C1 segment of cervical spinal cord (tissue), 14 donors: ENCODE measurements at places on chromosomes 3 and 15.

DNA sequence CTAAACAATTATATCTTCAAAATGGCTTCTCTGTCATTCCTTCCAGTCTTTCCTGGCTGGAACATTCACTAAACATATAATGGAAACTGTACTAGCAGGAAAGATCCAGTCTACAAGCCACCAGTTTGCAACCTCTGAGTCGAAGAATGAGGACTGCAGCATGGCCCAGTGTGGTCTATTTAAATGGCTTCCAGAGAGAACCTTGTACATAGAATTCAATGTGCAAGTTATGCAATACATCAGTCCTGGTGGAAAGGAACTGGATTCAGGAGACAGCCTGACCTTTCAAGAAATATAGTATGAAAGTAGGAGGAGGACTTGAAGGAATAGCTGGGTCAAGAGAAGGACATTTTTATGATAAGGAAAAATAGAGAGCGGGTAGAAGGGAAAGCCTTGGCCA is 49.9 kb downstream of the NEK10 start:
- DNase-seq: no peak

DNA sequence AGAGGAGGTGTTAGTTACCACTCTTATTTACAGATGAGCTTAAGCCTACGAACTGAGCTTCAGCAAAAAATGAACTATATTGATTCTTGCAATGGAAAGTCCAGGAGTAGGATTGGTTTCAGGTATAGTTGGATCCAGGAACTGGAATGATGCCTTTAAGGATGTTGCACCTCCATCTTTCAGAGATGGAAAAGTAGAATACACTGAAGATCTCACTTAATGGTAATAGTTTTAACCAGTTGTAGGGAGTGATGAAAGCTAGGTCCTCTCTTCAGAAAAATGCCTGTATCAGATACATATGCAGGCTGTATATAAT is 2.5 kb downstream of the SLC28A1 start:
- no peak for DNase-seq

DNA sequence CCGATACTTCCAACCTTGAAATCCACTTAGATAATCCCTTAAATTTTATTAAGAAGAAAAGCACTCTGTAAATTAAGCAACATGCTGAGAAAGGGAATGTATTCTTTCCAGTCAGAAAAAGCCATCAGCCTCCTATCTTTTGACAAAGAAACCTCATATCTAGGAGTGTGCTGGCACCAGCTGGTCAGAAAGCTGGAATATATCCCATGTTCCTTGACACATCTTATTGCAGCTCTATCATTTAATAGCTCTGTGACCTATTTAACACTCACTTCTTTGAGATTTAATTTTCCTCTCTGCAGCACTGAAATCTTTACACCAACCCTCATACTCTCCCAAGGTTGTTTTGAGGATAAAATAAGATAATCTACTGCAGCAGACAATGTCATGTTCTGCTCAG is 30.4 kb upstream of the CAPN7 start:
- DNase-seq: no peak

DNA sequence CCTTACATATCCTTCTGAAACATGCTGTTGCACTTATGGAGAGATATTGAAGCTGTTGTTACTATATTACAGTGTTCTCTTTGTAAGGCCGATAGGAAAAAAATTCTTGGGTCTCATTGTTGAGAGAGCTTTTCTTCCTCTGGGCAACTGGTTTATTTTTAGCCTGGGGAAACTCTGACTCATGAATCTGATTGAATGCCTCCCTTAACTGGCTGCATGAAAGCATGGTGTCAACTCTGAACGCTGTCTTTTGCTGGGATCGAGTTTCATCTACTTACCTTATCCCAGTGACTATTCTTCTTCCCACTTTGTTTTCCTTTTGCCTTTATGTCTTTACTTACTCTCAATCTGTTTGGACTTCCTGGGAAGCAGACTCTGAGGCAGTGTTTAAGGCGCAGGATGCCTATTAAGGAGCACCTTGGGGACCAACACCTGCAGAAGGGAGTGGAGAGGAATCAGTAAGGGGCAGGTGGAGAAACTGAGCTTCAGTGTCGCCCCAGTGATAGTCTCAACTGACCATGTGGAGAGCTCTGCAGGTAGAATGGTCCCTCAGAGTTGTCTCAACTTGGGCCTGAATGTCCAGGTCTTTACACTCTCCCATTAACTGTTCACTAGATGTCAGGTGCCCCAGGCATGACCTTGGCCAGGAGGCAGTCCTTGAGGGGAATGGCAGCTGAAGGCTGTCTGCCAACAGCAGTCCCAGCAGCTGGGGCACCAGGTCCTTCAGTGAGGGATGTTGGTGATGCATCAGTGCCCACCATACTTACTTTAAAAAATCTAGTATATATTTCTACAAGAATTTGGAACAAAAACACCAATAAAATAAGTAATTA is 88.9 kb upstream of the CCNL1 start:
- DNase-seq: peak; percentile 50

GRCh38 chr3:43484926-43485488 is 136.8 kb downstream of the ANO10 start:
- no peak for DNase-seq

- no peak for DNase-seq
Measured at GRCh38 chr3:147428754-147429153, 19.6 kb downstream of the ZIC1 start.

DNA sequence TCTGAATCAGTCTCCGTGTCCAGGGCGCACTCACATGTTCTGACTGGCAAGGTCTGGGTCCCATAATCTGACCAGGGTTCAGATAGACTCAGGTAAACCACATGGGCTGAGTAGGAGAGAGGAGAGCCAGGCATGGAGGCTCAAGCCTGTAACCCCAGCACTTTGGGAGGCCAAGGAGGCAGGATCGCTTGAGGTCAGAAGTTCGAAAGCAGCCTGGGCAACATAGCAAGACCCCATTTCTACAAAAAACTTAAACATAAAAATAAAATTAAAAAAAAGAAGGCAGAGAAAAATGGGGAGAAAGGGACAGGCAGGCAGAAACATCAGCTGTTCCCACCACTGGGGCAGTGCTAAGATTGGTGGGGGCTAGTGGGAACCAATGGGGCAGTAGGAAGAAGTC is 5.4 kb downstream of the TMEM43 start:
- no peak for DNase-seq

DNA sequence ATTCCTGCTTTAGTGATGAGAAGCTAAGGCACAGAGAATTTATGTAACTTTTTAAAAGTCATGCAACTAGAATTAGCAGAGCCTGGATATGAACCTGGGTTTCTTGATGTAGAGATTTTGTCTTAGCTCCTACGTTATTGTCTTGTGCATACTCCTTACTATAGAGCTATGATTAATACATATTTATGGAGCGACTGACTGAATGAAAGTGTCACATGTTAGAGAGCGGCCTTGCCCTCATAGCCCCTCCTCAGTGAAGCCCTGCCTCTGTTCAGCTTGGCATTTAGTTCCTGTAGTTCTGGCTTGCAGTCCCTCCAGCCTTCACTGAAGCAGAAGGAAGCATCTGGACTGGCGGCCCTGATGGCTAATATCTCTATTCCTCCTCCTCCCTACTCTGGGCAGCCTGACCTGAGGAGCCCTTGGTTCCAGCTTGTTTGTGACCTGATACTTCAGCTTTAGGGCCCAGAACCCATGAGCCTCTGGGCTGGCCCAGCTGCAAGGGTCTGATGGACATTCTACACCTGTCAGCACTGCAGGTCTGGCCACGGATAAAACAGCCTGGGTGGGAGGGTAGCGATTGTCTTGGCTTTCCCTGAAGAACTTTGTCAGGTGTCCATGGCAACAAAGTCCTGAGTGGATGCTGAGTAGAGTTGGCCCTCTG is 13.4 kb upstream of the AGBL1 start:
- no peak for DNase-seq

DNA sequence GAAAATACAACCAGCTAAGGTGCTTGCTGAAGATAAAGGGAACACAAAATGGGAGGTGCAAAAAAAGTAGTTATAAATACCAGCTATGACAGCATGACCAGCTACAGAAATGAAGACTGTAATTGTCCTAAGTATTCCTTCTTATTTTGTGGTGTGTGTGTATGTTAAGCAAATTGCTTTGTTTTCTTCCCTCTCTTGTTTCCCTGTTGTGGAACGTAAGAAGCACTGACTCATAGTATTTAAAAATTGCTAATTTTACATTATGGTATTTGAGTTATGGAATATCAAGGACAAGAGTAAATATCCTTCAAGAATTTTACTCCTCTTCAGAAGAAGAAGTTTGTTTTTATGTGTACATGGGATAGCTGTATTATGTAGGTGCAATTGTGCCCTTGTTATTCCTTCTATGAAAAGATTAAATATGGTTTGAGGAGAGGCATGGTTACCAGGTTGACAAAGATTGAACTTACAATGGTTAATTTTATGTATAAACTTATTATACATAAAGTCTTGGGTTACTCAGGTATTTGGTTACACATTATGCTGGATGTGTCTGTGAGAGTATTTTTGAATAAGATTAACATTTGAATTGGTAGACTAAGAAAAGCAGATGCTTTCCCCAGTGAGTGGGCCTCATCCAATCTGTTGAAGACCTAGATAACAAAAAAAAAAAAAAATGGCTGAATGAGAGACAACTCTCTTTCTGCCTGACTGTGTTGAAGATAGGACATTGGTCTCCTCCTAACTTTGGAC is 1132.1 kb upstream of the ALCAM start:
- no peak for DNase-seq

- no peak for DNase-seq
Measured at GRCh38 chr3:183895296-183895695, 10.6 kb upstream of the PARL start.

DNA sequence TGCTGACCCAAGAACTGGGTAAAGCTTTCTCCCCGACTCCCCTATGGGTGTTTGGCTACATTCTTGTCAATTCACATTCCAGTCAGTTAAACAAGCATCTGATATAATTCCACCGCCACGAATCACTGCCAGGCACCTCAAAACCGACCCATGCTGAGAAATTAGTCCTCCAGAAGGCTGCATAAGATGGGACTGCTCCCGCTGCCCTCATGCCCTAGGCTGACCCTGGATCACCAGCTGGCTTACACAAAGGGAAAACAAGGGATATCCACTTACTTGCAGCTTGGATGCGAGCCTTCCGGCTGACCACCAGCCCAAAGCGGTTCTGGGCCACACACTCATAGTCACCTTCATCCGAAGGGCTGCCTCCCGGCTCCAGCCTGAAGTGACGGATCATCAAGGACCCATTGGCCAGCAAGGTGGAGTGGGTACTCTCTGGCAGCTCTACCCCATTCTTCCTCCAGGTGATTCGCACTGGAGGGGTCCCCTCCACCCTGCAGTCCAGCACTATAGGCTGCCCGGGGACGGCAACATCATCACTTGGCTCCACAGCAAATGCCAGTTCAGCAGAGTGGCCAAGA is 2.9 kb downstream of the IGDCC3 start:
- no peak for DNase-seq

DNA sequence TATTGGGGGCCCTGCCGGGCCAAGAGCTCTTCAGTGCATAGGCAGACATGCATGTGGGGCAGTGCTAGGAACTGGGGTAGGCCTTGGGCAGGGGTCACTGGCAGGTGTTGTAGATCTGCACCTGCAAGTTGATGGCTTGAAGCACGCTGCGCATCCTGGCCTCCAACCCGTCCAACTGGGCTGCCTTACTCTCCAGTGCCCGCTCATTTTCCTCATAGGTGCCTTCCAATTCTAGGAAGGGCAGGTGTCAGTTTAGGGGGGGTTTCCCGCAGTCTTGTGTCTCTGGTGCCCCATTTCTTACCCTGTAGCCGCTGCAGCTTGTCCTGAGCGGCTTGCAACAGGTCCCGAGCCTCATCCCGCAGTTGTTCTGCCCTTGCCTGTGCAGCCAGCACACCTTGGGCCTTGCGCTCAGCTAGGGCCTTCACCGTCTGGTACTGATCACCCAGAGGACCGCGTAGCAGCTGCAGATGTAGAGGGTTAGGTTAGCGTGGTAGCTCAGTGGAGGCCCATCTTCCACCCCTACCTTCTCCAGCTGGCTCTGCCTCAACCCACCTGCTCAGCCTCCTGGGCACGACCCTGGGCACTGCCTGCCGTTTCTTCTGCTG is 611 bp upstream of the USP19 start:
- DNase-seq: no peak

DNA sequence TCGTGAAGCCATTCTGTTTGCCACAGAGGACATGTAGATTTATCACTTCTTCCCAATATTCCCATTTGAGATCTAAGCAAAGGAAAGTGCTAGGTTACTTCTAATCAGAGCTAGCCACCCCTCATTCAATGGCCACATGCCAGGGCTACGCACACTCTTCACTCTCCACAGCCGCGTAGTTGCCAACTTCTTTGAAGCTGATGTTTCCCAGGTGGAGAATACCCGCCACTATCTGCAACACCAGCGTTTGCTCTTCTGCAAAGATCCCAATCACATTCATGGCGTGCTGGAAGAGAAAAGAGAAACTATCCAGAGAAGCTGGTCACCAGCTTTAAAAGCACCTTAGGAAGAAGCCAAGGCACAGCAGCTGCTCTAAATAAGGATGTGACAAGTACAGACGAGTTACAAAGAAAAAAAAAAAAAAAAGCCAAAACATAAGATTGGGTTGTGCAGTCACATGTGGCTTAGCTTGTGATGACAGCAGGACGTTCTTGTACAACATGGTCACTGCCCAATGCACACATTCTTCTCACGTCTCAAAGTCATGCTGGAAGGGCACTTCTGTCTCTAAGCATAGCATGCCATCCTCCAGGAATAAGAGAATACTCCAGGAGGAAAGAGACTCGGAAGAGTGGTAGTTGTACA is 16.4 kb downstream of the LDHAL6B start:
- DNase-seq: no peak

DNA sequence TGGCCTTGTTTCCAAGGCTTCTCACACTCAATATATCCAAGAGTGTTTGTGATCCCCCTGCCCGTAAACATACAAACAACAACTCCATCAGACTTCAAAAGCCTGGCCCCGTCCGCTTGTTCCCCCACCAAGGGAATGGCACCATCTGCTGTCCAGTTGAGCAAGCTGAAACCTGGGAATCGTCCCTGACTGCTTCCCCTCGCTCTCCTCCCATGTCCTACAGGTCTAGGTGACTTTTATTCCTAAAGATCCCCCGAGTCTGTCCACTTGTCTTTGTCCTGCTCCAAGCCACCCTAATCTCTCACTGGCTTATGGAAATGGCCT is 27.9 kb upstream of the FAM174B start:
- DNase-seq: peak; percentile 5

GRCh38 chr3:12601072-12601471 is 44.2 kb downstream of the MKRN2 start:
- no peak for DNase-seq
